A549 treated with CORT108297 at 1 μM for 4 hours (cell line): ENCODE measurements at places on chromosomes 16 and 17. TPM values are rescaled to one million over a fixed set of nuclear protein-coding genes. Genes with fewer than 3 reads are reported as not detected.

The AP1G1 gene
- 39.2 to 49.9 TPM (median 45.4 TPM) in 5 replicates for total RNA-seq

The BMERB1 gene
- 70.5 to 89.2 TPM (median 80.5 TPM) in 5 replicates for total RNA-seq

The PPL gene
- total RNA-seq, result 2.4 to 3.3 TPM (median 3.1 TPM) in 5 replicates

The CCL7 gene
- 0.12 to 0.24 TPM (median 0.16 TPM) in 5 replicates for total RNA-seq
